ENCODE measurements at places on chromosomes 1 and 21.

GRCh38 chr1:180407051-180407450 is 95.3 kb downstream of the ACBD6 start:
- DNase-seq, result no peak

GRCh38 chr1:172934417-172934762 is 116.4 kb downstream of the TNFSF18 start:
- no peak for DNase-seq

DNA sequence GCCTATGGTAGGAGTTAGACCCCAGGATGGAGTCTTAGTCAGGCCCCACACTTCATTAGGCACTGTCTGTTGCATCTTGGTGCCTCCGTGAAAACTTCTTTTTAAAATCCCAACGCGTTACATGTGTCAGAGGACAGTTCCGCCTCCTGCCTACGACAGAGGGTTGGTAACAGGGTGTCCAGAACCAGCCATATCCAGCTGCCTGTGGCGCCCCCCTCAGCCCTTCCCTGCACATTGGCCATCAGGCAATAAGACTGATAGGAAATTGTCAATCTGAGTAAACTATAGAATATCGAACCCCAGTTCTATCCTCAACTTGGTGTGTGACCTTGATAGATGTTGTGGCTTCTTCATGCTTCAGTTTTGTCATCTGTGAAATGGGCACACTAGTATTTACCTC is 108.6 kb upstream of the CSF3R start:
- no peak for DNase-seq

DNA sequence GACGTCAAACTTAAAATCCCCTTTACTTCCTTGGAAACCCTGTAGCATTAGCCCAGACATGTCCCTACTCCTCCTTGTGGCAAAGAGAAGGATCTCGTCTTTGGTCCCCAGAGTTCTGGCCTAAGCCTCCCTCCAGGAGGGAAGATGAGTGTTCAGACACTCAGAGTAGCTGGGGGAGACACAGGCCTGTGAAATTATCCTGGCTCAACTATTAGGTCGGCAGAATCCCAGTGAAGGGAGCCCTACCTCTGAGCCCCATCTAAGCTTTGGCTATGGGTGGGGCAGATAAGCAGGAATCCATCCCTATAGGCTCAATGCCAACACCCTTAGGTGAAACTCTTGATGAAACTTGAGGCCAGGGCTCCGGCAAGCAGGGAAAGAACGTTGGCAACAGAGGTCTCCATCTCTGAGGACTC is 1.7 kb upstream of the SFN start:
- DNase-seq, result no peak

DNA sequence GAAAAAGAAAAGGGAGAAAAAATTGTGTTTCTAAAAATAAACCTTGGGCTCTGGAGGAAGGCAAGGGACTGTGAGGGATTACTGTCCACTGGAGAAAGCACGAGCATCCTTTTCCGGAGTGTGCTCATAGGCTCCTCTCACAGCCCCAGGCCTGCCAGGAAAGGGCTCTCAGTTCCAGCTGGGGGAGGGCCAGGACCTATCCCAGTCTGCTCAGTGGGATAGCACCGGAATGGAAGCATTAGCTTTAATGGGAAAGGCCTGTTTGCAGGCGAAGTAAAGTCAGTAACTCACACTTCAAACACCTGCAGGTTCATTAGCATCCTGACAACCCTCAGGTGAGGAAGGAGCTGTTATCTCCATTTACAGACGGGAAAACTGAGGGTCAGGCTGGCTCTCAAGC is 113.9 kb upstream of the USP24 start:
- DNase-seq, result no peak

DNA sequence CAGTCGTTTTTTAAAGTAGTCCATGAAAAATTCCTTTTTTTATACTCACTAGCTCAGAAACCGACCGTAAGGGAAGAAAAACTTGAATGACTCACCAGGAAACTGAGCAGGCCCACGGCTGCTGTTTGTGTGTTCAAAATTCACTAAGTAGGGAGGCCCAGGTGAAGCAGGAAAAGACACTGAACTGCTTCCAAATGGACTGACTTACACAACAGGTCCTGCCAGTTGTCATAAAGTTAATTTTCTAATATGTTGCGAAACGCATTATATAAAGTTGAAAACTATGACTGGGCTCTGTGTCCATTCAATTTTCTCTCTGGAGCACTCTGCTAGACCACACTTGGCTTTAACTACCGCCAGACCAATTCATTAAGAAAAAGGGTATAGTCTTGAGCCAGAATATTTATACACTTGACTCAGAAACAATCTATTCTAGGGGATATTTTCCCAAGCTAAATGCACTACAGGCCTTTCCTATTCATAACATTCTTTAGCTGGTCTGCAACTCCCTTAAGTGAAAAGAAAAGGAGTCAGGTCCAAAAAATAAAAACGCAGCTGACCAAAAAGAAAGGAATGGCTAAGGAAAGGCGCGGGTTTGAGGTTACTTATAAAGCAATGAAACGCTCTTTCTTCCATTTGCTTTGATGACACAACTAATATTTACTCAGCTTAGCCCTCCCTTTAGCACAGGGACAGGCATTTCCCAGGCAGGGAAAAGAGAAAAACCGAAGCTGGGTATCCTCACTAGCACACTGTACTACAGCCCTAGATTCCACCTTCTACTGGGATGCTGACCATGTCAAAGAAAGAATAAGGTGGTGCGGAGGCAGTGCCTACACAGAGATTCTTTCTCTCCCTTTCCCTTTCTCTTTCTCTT is 306.3 kb upstream of the ESRRG start:
- DNase-seq, result no peak

DNA sequence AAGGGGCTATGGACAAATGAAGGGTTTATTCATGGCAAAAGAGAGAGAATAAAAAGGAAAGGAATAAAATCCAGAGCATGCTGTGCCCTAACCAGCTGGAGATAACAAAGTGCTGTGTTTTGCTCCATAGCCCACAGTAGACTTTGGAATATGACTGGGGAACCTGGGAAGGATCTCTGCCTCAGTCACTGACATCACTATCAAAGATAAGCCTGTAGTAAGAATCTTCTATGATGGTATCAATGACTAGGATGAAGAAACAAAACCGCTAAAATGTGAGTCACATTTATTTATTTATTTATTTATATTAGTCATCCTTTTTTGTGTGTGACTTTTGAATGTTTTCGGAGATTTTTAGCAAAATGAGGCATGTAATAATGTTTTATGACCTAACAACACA is 56.3 kb downstream of the NVL start:
- no peak for DNase-seq

DNA sequence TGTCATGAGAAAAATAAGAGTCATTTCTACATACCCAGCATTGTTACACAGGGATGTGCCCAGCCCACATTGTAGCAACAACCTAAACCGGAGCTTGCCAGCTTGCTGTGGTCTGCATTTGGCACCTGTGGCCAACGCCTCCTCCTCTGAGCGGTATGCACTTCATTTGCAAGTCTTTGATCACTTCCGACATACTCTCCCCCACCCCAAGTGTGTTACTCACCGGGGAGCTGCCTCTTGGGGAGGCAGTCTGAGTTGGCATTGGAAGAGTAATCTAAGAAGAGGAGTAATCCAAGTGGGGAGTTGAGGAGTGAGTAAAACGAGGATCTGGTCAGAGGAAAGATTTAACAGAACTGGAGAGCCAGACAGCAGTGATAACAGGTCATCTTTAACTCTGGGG is 3.8 kb downstream of the BCL9 start:
- no peak for DNase-seq

DNA sequence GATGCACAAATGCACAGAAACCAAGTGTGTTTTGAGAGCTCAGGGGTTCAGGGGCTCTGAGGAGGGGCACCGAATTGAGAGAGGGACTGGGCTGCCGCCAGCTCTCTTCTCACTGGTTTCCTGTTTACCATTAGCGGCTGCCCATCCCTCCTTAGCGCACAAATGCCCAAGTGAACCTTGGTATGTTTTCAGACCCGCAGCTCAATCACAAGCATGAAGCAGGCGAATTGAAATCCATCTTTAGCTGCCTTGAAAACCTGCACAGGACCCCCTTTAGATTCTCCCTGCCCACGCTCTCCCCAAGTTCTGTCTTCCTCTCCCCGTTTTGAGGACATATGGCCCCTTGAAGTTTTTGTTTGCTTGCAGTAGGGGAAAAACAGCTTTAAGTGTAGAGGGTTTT is 61.1 kb upstream of the ACOT11 start:
- DNase-seq, result no peak

DNA sequence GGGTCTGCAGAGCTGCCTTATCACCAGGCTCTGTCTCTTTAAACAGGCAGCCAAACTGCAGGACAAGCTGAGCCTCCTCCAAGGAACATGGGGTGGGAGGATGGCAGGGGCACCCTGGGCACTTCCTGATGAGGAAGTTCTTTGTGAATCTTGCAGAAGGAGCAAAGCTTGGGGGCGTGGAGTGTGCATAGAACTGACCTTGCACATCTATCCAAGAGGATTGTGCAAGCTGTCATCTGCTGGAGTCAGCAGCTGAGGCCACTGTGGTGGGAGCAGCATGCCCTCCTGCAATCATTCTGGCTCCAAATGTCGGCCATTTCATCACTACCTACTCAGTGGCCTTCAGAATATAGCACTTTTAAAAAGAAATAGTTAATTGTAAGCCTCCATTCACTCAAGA is 182.2 kb downstream of the AJAP1 start:
- no peak for DNase-seq

DNA sequence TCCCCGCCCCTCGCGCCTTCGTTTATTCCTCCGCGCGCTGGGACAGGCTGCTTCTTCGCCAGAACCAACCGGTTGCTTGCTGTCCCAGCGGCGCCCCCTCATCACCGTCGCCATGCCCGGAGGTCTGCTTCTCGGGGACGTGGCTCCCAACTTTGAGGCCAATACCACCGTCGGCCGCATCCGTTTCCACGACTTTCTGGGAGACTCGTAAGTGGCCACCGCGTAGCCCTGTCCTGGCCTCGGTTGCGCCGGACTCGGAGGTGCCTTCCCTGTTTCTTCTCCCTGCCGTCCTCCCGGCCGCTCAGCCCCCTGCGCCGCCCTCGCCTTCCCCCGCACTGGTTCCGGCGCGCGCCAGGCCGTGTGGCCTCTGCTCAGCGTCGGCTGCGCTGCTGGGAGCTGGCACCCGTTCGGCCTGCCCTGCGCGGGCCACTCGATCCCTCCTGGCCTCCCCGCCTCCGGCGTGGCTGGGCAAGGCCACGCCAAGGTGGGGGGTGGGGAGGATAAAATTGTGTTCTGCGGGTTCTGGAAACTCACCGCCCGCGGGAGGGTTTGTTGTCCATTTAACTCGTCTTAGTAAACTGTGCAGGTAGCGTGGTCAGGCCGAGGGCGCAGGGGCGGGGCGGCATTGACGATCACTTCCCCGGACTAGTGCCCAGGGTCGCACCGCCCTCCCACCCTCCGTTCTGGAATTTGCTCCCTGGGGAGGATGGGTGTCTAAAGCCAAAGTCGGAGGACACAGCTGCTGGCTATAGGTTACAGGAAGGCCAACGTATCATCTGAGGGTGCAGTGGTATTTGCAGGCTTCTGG is at the start of gene PRDX6:
Gene PRDX6 (plus strand): TSS at position 50 of the 808 bp plus-strand sequence. CDS start 63 bp downstream, at position 113.
- DNase-seq, result no peak

GRCh38 chr1:112318263-112318662 is 77.8 kb upstream of the CTTNBP2NL start:
- no peak for DNase-seq

- DNase-seq, result no peak
Observed at GRCh38 chr1:7333094-7333493, 438.0 kb upstream of the VAMP3 start.

- DNase-seq, result no peak
Observed at GRCh38 chr1:181061891-181062835, 26.3 kb upstream of the IER5 start.

DNA sequence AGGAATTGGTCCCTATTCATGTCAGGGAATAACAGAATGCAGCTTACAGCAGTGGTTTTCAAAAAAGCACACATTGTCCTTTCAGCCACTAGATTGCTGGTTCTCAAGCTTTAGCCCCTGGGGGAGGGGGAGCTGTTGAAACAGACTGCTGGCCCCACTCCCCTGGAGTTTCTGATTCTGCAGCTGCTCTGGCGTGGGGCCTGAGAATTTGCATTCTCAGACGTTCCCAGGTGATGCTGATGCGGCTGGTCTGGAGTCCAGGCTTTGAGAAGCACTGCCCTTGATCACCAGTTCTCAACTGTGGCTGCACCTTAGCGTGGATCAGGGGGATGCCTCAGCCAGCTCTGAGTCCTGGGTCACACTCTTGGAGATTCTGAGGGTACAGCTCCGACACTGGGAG is 62.7 kb upstream of the LAPTM5 start:
- DNase-seq, result no peak

- DNase-seq, result no peak
Observed at GRCh38 chr1:183609313-183609712, 19.1 kb upstream of the NCF2 start.
